ENCODE measurements at places on chromosomes 7 and 10. TPM values are rescaled to one million over a fixed set of nuclear protein-coding genes. Genes with fewer than 3 reads are reported as not detected.

Gene HELLS
- 29.1 TPM for total RNA-seq

Gene CLRN3
- not detected for total RNA-seq

Gene FAM180A
- 0.43 TPM for total RNA-seq

Gene PKD2L1
- not detected for total RNA-seq

Gene CHAT
- not detected for total RNA-seq

Gene TFEC
- not detected for total RNA-seq

Gene PPP1R17
- total RNA-seq: not detected

Gene POLD2
- 172 TPM for total RNA-seq

Gene SPDYE16
- total RNA-seq: not detected

Gene STEAP4
- not detected for total RNA-seq

Gene PSD
- 0.61 TPM for total RNA-seq

Gene PI4K2A
- total RNA-seq: 15.3 TPM

Gene PHYHIPL
- 3.2 TPM for total RNA-seq

Gene PILRA
- total RNA-seq: 0.48 TPM

Gene PSMC2
- 389 TPM for total RNA-seq

Gene FEZF1
- total RNA-seq: 2.1 TPM
